ENCODE measurements at places on chromosomes 13 and 19.
A peak's percentile ranks its signal among the peaks of the same experiment; 100 is the strongest.

- no peak for DNase-seq
Measured at GRCh38 chr13:113179374-113180230, 21.2 kb downstream of the PROZ start.

DNA sequence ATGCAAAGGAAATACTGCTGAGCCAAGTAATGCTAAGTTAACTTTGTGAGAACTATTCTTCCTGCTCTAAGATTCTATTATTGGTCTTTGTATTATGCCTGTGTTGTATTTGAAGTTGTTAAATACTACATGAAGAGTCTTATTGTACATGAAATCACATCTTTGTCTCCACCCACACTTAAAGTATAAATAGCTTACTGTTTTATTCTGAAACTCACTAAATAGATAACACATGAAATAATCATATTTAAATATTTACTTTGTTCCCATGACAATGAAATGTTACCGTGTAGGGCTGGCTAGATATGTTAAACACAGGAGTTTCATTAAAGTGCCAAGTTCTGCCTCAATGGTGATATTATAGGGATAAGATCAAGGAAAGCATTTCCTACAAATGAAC, 562.1 kb upstream of the ATXN8OS start:
- DNase-seq = peak; percentile 36

DNA sequence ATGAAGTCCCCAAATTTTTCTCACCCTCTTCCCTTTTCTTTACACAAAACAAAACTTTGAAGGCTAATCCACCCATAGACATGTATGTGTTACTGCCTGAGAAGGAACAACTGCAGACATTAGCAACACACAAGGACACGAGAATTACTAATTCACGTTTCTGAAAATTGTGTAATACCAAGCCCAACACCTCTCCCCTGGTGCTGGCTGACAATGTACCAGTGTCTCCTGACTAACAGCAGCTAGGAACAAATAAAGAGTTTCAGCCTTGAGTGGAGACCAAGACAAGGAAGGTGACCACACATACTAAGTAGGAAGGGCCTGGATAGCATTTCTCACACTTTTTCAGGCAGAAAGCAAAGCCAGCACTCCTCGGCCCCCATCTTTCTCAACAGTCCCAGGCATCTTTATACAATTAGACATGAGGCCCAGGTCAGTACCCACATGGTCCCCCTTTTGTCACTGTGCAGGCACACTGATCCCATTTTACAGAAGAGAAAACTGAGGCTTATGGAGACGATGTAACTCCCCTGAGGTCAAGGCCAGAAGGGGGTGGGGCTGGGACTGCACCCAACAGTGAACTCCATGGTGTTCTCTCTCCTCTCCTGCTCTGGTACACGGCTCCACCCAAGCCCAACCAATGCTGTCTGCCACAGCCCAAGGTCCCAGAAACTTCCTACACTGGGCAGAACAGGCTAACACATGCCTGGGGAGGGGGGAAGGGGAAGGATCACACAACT, 8.7 kb downstream of the BRD4 start:
- DNase-seq = no peak

GRCh38 chr13:47832458-47832972, 168.6 kb downstream of the SUCLA2 start:
- DNase-seq = no peak

DNA sequence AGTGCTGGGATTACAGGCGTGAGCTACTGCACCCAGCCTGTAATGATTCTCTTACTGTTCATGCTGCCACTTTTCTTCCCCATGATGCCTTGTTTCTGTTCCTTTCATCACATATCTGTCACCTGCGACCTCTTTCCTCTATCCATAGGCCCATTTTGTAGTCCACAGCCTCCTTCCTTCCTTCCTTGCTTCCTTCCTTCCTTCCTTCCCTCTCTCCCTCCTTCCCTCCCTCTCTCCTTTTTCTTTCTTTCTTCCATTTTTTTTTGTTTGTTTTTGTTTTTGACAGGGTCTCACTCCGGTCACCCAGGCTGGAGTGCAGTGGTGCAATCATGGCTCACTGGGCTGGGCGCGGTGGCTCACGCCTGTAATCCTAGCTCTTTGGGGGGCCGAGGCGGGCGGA, 4.2 kb downstream of the GYS1 start:
- no peak for DNase-seq

DNA sequence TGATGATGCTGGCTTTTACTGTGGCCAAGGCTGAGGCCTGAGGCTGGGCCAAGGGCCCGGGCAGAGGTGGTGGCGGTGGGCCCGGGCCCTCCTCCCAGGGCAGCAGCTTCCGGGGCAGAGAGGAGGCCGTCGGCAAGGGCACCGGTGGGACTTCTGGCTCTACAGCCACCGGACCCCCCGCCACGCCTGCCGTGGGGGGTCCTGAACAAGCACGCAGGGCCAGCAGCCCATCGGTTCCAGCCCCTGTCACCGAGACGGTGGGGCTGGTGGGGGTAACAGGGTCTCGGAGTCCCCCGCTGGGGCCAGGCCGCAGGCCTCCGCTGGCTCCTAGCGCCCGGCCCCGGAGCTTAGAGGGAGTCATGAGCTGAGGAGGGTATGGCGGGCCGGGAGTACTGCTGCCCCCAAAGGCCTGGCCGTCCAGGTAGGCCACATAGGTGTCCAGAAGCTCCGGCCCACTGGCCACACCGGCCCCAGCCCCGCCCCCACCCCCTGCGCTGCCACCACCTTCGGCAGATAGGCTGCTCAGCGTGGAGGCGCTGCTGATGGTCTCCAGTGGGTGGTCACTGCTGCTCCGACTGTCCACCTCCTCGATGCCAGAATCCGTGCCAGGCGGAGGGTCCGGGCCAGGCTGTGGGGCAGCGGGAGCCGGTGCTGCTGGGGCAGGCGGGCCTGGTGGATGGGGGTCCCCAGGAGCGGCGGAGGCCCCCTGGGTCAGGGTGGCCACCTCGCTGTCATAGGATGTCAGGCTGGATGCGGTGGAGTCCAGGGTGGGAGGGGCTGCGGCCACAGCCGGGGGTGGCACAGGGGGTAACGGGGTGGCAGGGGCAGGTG, 17.3 kb downstream of the C19orf81 start:
- DNase-seq = no peak

- no peak for DNase-seq
Measured at GRCh38 chr13:32476021-32476731, 48.2 kb upstream of the N4BP2L1 start.

DNA sequence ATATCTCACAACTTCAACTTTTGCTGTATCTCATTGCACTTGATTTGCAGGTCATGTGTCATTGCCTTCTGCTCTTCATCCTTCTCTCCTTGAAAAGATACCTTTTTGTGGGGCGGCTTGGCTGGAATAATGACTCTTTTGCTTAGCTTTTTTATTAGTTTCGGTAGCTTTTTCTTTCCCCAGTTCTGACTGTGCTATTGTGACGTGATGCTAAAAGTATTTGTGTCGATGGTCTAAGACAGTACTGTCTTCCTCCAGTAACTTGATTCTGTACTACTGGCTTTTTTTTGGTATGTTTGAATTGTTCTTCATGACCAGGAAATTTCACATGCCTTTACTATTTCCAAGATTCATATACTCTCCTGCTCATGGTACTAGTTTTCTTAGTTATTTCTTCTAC, 63.1 kb downstream of the SLITRK1 start:
- DNase-seq = peak; percentile 51

GRCh38 chr19:17865364-17866311, 5.9 kb downstream of the RPL18A start:
- no peak for DNase-seq

GRCh38 chr19:41555748-41556147, 20.2 kb upstream of the CEACAM21 start:
- no peak for DNase-seq

DNA sequence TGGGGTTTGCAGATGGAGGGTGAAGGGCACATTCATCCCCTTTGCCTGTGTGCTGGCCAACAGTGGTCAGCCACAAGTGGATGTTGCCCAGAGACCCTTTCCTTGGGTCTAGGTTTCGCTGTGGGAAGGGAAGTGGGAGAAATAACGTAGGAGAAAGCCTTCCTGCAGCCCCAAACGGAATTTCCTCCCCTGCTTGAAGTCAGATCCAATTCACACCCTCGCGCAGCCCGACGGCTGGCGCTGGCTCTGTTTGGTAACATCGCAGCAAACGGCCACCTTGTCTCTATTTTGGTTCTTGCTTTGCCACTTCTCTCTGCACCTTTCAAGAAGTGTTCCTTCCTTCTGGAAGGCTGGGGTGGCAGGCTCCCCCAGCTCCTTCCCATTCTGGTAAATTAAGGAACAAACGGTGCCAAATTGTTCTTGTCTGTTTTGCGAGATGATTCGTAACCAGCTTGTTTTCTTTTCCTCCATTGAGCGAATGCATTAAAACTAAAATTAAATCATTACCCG, 45.4 kb downstream of the CHST8 start:
- DNase-seq = no peak

GRCh38 chr19:39342647-39343305, 555 bp downstream of the SAMD4B start:
- no peak for DNase-seq

GRCh38 chr19:58052256-58052655, 6.8 kb upstream of the ZNF135 start:
- DNase-seq = no peak

- DNase-seq = no peak
Measured at GRCh38 chr13:33870046-33870668, 52.2 kb downstream of the RFC3 start.

DNA sequence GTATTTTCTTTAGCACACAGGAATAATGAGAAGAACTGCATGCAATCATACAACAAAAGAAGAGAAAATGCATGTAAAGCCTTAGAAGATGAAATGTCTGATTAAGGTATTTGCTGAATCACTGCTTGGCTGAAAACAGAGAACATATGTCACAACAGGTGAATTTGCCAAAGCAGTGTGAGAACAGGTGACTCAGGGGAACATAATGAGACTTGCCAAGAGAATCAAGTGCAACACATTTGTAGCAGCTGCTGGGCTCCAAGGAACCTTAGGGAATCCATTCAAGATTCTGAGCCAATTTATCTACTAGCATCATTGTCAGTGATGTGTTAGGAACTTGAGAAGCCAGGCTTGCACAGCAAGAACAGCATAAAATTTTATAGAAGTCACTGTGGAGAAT, 273.1 kb downstream of the PCDH20 start:
- no peak for DNase-seq

DNA sequence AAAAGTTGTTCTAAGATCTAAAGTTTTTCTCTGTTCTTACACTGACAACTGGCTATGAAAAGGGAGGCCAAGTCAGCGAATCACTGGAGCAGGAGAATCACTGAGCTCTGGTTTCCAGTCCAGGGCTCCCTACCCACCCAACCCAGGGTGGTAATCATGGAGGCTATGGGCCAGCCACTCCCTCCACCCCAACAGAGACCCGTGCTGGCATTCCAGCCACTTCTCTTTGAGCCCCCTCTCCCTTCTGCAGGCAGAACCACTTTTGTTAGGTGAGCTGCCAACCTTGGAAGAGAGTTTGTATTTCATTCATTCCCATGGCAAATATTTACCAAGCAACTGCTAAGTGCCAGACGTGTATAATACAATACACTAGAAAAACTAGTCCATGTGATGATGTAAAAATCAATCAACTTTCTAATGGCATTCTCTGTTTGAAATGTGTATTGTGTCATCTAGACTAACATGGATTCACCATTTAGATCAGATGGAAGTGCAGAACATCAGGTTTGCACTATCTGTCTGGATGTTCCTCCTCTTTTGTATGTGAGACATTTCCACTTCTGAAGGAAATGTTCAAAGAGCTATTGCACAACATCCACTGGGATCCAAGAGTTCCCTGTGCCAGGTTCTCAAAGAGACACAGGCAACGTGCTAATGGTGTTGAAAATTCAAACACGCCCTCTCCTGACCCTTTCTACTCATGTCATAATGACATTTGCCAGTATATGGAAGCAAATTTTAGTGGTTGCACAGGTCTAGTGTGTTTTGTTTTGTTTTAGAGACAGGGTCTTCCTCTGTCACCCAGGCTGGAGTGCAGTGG, 5.3 kb downstream of the MLNR start:
- DNase-seq = no peak

DNA sequence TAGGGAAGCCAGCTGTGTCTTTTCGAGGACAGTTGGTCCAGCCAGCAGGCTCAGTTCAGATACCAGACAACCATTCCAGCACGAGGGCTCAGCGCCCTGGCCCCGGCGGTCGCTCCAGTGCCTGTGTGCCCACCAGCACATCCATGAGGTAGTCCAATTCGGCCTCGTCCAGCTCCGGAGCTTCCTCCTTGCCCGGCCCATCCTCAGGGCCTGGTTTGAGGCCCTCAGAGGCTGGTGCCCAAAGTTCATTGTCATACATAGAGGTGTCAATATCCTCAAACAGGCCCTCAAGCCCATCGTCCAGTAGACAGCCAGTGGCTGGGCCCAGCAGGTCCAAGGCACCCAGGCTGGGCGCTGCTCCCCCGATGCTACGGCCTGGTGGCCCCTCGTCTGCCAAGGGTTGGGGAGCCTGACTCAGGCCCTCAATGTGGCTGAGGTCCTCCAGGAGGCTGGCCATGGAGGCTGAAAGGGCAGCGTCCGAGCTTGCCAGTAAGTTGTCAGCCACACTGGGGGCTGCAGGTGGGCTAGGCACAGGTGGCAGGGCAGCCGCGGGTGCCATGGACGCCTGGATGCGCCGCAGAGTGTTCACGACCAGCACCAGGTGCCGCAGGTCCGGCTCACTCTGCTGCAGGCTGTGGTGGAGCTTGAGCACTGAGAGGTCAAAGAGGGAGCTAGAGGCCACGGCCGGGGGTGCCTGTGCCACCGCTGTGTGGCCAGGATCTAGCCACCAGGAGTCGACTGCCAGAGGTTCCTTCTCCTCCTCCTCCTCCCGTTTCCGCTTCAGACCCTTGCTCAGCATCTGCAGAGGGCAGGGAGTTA, 2.8 kb downstream of the SERTAD1 start:
- no peak for DNase-seq

- no peak for DNase-seq
Measured at GRCh38 chr19:10138879-10139795, 19.4 kb upstream of the EIF3G start.

- peak; percentile 82 for DNase-seq
Measured at GRCh38 chr19:13396250-13397080, 109.8 kb downstream of the CACNA1A start.

DNA sequence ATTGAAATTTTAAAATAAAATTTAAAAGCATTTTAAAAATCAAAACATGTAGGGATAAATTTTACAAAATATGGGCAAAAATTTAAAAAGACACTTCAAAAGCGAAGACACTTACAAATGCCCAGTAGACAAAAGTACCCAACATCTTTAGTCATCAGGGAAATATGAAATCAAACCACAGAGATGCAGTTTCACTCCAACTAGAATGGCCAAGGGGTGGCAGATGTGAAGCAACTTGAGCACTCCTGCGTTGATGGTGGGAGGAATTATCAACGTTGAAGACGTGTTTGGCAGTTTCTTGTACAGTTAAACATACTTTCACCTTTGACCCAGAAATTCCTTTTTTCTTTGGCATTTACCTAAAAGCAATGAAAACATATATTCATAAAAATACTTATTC, 518.0 kb upstream of the SGCG start:
- DNase-seq = no peak

- no peak for DNase-seq
Measured at GRCh38 chr19:610071-610800, 20.6 kb downstream of the HCN2 start.

GRCh38 chr19:35462476-35462953, 14.5 kb downstream of the FFAR2 start:
- no peak for DNase-seq

- no peak for DNase-seq
Measured at GRCh38 chr19:33156334-33156733, 24.4 kb downstream of the WDR88 start.
